ENCODE measurements at places on chromosomes 3 and 15.

DNA sequence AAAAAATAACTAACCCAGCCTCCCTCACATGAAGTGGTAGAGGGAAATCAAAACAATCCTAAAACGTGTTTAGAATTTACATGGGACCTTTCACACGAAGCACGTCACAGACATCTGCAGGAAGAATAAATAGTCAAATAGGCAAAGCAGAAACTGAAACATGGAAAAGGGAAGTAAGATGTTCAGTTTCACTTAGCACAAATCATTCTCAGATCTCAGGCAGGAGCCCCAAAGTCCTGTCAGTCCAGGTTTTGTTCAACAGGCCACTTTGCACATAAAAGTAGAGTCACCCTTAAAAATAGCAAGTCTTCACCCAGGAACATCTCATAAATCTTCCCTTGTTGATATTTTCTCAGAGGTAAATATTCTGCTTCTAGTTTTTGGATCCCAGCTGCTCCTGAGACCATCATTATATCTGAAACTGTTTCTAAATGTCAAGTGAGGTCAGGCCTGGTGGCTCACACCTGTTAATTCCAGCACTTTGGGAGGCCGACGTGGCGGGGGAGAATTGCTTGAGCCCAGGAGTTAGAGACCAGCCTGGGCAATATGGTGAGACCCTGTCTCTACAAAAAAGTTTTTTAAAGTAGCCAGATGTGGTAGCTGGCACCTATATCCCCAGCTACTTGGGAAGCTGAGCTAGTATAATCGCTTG lies 1.9 kb downstream of the RUBCN start:
- DNase-seq = no peak

- DNase-seq = no peak
Observed at GRCh38 chr3:108093616-108094015, 2.8 kb upstream of the CD47 start.

DNA sequence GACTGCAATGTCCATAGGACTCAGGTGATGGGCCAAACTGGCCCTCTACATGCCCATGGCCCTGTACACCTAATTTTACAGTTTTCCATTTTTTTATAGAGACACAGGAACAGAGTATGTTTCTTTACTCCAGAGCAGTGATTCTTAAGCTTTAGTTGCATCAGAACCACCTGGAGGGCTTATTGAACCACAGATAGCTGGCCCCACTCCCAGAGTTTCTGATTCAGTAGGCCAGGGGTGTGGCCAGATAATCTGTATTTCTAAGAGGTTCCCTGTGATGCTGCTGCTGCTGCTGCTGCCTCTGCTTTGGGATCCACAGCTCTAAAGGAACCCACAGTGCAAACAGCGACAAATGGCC lies 5.1 kb downstream of the RBP1 start:
- no peak for DNase-seq

- no peak for DNase-seq
Observed at GRCh38 chr3:169591983-169592644, 71.4 kb downstream of the MECOM start.

GRCh38 chr3:187733371-187733770 lies 11.9 kb downstream of the BCL6 start:
- no peak for DNase-seq

- peak; percentile 1 for DNase-seq
Observed at GRCh38 chr3:65751123-65751700, 287.5 kb downstream of the MAGI1 start.

- peak; percentile 36 for DNase-seq
Observed at GRCh38 chr15:63605816-63606215, 8.6 kb downstream of the FBXL22 start.

GRCh38 chr3:53145713-53146080 lies 15.3 kb upstream of the PRKCD start:
- DNase-seq = no peak

DNA sequence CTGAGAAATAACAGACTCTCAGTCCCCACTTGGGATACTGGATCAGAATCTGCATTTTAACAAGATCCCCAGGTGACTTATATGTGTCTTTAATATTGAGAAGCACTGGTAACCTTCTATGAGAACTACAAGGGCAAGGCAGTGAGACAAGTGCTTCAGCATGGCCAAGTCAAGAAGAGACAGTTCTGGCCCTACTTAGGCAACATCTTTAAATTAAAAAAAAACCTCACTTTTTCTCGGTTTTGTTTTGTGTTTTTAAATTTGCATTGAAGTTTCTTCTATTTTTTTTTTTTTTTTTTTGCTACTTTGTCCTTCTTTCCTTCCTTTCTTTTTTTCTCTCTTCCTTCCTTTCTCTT lies 42.5 kb upstream of the SPTSSB start:
- no peak for DNase-seq

DNA sequence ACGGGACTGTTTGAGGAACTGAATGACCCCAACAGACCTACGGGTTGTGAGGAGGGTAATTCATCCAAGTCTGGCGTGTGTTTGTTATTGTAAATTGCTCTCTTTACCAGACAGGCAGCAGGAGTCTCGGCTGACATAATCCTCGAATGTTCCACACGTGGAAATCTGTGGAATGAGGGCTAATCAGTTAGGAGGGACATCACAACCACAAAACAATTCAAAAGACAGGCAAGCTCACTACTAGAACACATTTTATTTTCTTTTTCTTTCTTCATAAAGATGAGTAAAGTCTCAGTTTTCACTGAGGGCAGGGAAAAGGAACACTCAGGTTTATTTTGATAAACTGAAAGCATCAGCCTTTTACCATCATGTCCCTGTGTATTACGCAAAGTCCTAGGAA lies 53.8 kb downstream of the GRK7 start:
- DNase-seq = no peak

GRCh38 chr3:46479021-46479420 lies 14.3 kb upstream of the LTF start:
- DNase-seq = no peak

DNA sequence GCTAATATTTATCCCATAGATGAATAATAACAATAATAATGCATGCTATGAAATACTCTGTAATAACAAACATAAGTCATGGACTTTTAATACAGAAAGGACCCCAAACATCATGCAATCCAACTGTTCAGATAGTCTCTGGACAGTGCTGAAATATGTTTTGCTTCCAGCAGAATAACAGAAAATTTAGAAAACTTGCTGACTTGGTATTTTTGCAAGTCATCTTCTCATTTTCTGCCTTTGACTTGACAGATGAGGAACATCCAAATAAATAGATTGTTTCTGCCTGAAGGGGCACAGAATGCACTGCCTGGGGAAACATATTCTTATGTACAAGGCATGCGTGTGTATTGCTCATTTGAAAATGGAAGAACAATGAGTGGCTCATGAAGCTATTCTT lies 442.4 kb upstream of the GRM7 start:
- DNase-seq = no peak

GRCh38 chr3:192897005-192897404 lies 20.7 kb downstream of the MB21D2 start:
- DNase-seq = no peak

GRCh38 chr15:47744496-47744895 lies 27.2 kb downstream of the SEMA6D start:
- no peak for DNase-seq

DNA sequence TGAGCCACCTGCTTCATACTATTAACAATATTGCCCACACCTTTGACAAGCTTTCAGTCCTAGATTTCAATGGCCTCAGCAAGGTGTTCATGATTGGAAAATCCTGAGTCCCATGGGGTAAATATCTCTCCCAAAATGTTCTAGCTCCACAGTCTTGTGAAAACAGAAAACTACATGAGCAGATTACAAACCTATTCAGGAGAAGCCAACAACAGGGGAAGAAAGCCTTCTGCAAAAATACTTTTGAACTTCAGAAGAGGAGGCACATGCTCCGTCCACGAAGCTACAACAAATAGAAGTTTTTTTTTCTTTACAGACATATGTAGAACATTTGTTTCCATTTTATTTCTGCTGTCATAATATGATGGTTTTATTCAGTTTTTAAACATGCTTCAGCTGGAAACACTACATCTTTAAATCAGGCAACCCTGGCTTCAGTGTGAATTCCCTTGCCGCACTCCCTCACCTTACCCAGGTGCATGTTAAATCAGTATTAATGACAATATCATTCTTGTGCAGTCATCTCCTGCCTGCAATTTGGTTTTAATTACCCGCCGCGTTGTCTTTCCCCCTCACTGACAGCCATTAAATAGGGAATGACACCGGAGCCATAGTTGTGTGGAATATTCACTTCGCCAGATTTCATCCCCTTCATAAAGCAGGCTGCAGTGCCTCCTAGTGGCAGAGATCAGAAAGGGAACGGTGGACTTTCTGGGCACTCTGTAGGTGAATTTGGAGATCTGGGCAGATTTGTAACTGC lies 725.5 kb upstream of the ARRDC4 start:
- DNase-seq = no peak

DNA sequence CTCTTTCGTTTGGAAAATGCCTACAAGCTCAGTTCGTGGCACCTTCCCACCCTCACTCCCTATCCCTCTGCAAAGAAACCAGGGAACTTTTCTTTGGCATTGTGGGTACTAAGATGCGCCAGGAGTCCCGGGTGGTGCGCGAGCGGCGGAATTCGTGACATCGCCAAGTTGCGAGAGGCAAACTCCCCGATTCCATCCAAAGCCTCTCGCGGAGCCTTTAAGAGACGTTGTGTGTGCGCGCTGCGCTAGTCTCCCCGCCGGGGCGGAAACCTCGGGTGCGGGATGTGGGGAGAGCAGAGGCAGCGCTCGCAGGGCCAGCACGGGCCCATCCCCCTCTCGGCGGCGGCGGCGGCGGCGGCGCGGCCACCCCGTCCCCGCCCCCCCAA lies 443 bp upstream of the NR2F2 start:
- DNase-seq = no peak

DNA sequence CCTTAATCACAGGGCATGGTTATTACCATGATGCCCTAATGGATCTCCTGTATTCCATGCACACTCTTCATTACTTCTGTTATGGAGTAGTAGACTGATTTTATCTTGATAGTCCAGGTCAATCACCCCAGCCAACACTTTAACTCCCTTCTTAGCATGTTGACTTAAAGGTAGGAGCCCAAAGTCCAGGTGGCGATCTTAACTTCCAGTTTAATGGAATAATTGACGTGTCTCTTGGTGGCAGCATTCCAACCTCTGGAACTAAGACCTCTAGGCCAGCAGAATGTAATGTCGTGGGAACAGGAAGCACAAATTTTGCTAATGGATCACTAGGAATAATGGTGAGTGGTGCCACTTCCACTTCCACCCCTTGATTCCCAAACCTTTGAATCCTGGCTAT lies 687.2 kb upstream of the SGO1 start:
- no peak for DNase-seq

GRCh38 chr3:149548669-149549065 lies 74.2 kb downstream of the TM4SF4 start:
- DNase-seq = no peak

GRCh38 chr15:55740981-55741832 lies 1.7 kb downstream of the PRTG start:
- DNase-seq = no peak

- DNase-seq = no peak
Observed at GRCh38 chr3:1439395-1439794, 346.6 kb downstream of the CNTN6 start.

DNA sequence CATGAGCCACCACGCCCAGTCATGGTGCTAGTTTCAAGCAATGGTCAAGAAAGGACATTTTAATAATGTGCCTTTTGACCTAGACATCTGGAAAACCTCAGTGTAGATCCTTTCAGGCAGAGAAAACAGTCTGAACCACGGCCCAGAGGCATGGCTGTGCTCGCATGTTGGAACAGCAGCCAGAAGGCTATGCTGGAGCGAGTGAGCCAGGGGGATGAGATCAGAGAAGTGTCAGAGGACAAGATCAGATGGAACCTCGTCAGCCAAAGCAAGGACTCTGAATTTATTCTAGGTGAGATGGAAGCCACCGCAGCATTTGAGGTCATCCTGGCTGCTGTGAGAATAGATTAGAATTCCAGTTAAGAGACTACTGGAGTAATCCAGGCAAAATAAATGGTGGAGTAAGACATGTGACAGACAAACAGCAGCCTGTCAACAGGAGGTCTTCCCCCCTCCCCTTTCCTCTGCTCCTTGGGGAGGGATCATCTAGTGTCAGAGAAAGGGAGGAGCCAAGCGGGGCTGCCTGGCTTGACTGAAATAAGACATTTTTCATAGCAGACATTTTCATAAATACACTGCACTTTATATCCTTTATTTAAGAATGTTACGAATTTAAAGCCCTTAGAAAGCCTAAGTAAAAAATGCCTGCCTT lies 40.4 kb upstream of the ACKR4 start:
- no peak for DNase-seq

- DNase-seq = no peak
Observed at GRCh38 chr3:58518291-58518789, 18.6 kb downstream of the ACOX2 start.

- no peak for DNase-seq
Observed at GRCh38 chr3:16118396-16118795, 56.1 kb upstream of the GALNT15 start.

DNA sequence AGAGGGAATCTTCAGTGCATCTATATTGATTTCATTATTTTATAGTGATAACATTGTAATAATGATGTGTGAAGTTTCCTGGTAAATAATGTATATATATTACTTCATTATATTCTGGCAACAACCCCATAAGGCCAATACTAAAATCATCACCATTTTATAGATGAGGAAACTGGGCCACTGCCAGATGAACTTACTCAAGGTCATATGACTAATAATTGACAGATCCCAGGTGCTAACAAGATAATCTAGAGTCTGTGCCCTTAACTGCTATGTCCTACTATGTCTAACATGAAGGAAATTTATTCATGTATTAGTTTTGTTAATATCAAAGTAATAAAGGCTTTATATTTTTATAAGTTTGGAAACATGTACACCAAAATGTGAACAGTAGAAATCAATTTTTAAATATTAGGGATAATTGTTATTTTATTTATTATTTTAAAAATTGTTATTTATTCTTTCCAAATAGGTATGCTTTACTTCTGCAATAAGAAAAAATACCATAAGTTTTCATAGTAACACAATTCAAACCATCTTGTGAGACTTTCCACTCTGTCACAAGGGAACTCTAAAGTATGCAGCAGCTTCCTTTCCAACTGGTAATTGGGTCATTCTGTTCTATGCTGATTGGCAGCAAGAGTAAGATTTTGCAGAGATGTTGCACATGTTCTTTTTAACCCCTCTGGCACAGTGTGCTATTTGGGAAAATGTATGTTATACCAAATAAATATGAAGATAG lies 90.8 kb upstream of the CMC1 start:
- no peak for DNase-seq

DNA sequence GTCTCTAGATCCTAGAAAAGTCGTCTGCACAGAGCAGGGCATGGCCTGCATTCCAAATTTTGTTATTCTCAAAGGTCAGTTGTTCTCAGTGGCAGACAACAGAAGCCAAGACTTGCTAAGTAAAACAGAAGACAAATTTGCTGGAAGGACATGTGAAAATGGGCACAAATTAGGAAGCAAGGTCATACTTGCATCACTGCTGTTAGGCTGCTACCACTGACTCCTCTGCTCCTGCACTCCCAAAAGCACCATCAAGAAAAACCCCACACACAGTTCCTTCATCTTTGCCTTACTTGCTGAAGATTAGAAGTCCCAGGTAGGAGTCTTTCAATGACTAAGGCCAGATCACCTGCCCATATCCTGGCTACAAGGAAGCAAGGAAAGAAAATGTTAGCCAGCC lies 69.9 kb upstream of the ATP2C1 start:
- no peak for DNase-seq

All from stimulated activated CD4-positive, alpha-beta T cell treated with anti-CD3 and anti-CD28 coated beads, TNF-alpha, amount 100 ng/mL, for 24 hours (primary cell).